ENCODE measurements at places on chromosomes 12 and 14.

- DNase-seq: no peak
Observed at GRCh38 chr12:57897286-57897974, 43.9 kb upstream of the ATP23 start.

- DNase-seq: no peak
Observed at GRCh38 chr14:34554540-34555250, 15.2 kb upstream of the EAPP start.

- DNase-seq: no peak
Observed at GRCh38 chr12:105522166-105522825, 191.8 kb downstream of the C12orf75 start.

GRCh38 chr14:39229222-39229543 lies 4.5 kb upstream of the MIA2 start:
- DNase-seq: peak; percentile 78

Data from activated effector memory CD4-positive, alpha-beta T cell treated with anti-CD3 and anti-CD28 coated beads, Interleukin-2, amount 50 U/mL, for 16 hours (primary cell).